ENCODE measurements at places on chromosomes 5 and 9. TPM values are rescaled to one million over a fixed set of nuclear protein-coding genes. Genes with fewer than 3 reads are reported as not detected.

Gene OR1N1
- total RNA-seq = not detected

Gene EXOSC3
- 25.1 TPM for total RNA-seq

Gene PPP2R2B
- 1.2 TPM for total RNA-seq

Gene PLPP7
- total RNA-seq = 1.0 TPM

Gene CDC26
- 45.8 TPM for total RNA-seq

Gene CDX1
- total RNA-seq = 306 TPM

Gene NSUN2
- total RNA-seq = 52.5 TPM

Gene KIF27
- total RNA-seq = 3.9 TPM

Gene PCDHB2
- total RNA-seq = 1.1 TPM
